Mesothelial cell of epicardium (in vitro differentiated cells): ENCODE measurements at places on chromosomes 5 and 9. TPM values are rescaled to one million over a fixed set of nuclear protein-coding genes. Genes with fewer than 3 reads are reported as not detected.

NR6A1 gene
- total RNA-seq: 5.2 to 6.2 TPM (median 5.9 TPM) in 3 replicates

GPR21 gene
- 2.9 to 3.8 TPM (median 3.7 TPM) in 3 replicates for total RNA-seq

FGFR4 gene
- total RNA-seq: 4.7 to 8.0 TPM (median 5.9 TPM) in 3 replicates

FCHO2 gene
- 28.1 to 30.5 TPM (median 28.7 TPM) in 3 replicates for total RNA-seq

ENTREP1 gene
- total RNA-seq: 2.3 to 2.6 TPM (median 2.3 TPM) in 3 replicates

C1QTNF3 gene
- 8.5 to 9.8 TPM (median 9.5 TPM) in 3 replicates for total RNA-seq

PCA3 gene
- not detected in 3 replicates for total RNA-seq

RALGPS1 gene
- 25.6 to 29.5 TPM (median 26.9 TPM) in 3 replicates for total RNA-seq

HTR4 gene
- 0.27 to 0.41 TPM (median 0.33 TPM) in 3 replicates for total RNA-seq

UCK1 gene
- 21.9 to 26.6 TPM (median 23.2 TPM) in 3 replicates for total RNA-seq

DNA sequence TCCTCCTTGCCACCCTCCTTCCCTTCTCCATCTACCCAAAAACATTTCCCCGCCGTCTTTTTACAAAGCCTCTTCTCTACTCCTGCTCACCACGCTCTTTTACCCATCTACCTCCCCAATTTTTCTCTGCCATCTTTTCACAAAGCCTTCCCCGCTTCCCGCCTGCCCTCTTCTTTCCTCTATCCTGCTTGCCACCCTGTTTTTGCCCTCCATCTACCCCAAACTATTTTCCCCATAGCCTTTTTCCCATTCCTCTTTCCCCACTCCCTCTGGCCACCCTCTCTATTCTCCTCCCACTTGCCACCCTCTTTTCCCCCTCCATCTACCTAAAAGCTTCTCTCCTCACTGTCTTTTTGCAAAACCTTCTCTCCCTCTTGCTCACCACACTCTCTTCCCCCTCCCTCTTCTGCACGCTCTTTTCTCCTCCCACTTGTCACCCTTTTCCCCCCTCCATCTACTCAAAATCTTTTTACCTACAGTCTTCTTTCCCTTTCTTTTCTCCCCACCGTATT lies 19.4 kb upstream of the TRIM52 start:
- peaks cover 7% of the 10 kb centered on the region for H3K4me1 ChIP-seq
- H3K27me3 ChIP-seq: no peaks in the 10 kb centered on the region
- no peak for DNase-seq
- H3K4me3 ChIP-seq: no peak overlapping the region
- no peak overlapping the region for H3K27ac ChIP-seq

GRCh38 chr5:139472386-139473030 lies 1.7 kb downstream of the SMIM33 start:
- H3K36me3 ChIP-seq: no peaks in the 10 kb centered on the region
- H3K4me3 ChIP-seq: no peak overlapping the region
- H3K4me1 ChIP-seq: peaks cover 31% of the 10 kb centered on the region

- peaks cover 13% of the 10 kb centered on the region for H3K36me3 ChIP-seq
- no peak for DNase-seq
- H3K27ac ChIP-seq: peak overlapping the region; percentile 64
- H3K27me3 ChIP-seq: no peaks in the 10 kb centered on the region
- no peak overlapping the region for H3K4me3 ChIP-seq
Measured at GRCh38 chr5:83343299-83343698, 128.2 kb upstream of the VCAN start.

GRCh38 chr5:173202266-173202875 lies 32.6 kb downstream of the NKX2-5 start:
- H3K4me1 ChIP-seq: no peaks in the 10 kb centered on the region
- peaks cover 64% of the 10 kb centered on the region for H3K27me3 ChIP-seq
- H3K36me3 ChIP-seq: peaks cover 4% of the 10 kb centered on the region
- no peak overlapping the region for H3K4me3 ChIP-seq
- H3K27ac ChIP-seq: no peak overlapping the region

DNA sequence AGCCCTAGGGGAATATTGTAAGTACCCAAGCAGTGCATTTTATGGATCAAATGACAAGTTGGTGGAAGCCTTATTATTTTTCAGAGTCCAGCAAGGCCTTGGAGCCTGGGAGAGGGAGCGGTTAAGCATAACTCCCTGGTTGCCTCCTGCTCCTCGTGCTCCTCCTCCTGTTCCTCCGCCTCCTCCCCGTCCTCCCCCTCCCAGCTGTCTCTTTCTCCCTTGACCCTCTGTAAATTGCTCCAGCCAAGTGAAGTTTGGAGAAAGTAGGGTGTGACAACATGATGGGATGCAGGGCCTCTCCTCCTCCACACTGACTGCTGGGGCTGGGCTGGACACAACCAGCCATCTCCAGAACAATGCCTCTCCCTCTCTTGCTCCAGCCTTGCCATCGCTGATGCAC lies 586.9 kb downstream of the CCDC171 start:
- no peak for DNase-seq
- H3K27me3 ChIP-seq: no peaks in the 10 kb centered on the region
- no peaks in the 10 kb centered on the region for H3K36me3 ChIP-seq
- peak overlapping the region; percentile 40 for H3K27ac ChIP-seq
- peaks cover 34% of the 10 kb centered on the region for H3K4me1 ChIP-seq

DNA sequence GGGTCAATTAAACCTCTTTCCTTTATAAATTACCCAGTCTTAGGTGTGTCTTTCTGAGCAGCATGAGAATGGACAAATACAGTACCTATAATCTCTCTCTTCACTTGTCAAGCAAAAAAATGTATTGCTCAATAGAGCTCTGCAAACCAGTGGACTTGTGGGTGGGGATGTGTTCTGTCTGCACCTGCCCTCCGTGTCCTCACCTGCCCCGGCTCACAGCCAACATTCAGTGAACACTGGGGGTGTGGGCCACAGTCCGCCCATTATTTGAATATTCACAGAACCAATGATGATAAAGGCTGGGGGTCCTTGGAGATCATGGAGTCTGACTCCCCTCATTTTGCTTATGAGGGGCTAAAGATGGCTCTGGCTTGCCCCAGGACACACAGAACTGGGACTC lies 36.9 kb upstream of the MED27 start:
- no peaks in the 10 kb centered on the region for H3K4me1 ChIP-seq
- H3K27ac ChIP-seq: no peak overlapping the region
- no peak for DNase-seq
- no peak overlapping the region for H3K4me3 ChIP-seq
- peaks cover 84% of the 10 kb centered on the region for H3K27me3 ChIP-seq
- no peaks in the 10 kb centered on the region for H3K36me3 ChIP-seq

- no peak overlapping the region for H3K4me3 ChIP-seq
- H3K27ac ChIP-seq: no peak overlapping the region
- H3K4me1 ChIP-seq: peaks cover 16% of the 10 kb centered on the region
- H3K27me3 ChIP-seq: peaks cover 2% of the 10 kb centered on the region
- H3K36me3 ChIP-seq: no peaks in the 10 kb centered on the region
- no peak for DNase-seq
Measured at GRCh38 chr5:167759057-167759821, 532.2 kb upstream of the WWC1 start.

- no peak overlapping the region for H3K27ac ChIP-seq
- H3K36me3 ChIP-seq: no peaks in the 10 kb centered on the region
- no peak overlapping the region for H3K4me3 ChIP-seq
- H3K27me3 ChIP-seq: peaks cover 27% of the 10 kb centered on the region
- no peaks in the 10 kb centered on the region for H3K4me1 ChIP-seq
Measured at GRCh38 chr5:161562446-161562845, 15.9 kb upstream of the GABRB2 start.

DNA sequence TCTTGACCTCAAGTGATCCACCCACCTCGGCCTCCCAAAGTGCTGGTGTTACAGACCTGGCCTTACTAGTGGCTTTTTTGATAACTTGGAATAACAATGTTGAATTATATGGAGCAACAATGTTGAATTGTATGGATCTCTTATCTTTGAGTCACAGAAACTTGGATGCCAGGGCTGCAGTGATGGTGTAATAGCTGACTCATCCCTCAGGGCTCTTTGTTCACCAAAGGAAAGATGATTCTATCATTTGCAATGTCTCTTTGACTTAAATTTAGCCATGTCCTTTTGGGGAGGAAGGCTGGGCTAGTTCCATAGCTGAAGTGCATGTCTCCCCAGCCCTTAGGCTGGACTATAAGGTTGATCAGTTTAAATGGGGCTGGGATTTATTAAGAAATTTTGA lies 172.3 kb downstream of the PDZD2 start:
- DNase-seq: no peak
- no peak overlapping the region for H3K27ac ChIP-seq

DNA sequence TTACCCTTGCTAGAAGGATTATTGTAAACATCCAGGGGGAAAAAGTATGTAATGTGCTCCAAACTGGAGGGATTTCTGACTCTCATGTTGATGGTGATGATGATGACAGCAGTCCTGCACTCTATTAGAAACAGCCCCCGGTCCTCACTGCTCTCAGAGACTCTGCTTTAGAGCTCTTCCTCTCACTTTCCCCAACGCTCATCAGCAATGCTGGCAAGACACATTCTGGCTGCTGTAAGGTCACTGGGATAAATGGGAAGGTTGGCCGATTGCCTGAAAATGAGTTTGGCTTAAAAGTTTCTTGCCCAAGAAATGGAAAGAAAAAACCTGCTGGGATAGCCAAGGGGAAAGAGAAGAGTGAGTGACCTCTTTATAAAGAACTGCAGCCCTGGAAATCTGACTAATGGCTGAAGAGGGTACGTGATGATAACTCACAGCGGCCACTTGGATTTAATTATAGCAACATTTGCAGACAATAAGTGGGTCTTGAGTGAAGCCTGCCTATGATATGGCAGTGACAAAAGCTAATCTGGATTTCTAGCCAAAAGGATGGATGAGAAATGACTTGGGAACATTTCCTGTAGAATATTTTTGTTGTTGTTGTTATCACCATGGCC lies 235.8 kb downstream of the TMEM38B start:
- DNase-seq: no peak
- H3K4me1 ChIP-seq: no peaks in the 10 kb centered on the region
- peaks cover 3% of the 10 kb centered on the region for H3K36me3 ChIP-seq
- H3K4me3 ChIP-seq: no peak overlapping the region

DNA sequence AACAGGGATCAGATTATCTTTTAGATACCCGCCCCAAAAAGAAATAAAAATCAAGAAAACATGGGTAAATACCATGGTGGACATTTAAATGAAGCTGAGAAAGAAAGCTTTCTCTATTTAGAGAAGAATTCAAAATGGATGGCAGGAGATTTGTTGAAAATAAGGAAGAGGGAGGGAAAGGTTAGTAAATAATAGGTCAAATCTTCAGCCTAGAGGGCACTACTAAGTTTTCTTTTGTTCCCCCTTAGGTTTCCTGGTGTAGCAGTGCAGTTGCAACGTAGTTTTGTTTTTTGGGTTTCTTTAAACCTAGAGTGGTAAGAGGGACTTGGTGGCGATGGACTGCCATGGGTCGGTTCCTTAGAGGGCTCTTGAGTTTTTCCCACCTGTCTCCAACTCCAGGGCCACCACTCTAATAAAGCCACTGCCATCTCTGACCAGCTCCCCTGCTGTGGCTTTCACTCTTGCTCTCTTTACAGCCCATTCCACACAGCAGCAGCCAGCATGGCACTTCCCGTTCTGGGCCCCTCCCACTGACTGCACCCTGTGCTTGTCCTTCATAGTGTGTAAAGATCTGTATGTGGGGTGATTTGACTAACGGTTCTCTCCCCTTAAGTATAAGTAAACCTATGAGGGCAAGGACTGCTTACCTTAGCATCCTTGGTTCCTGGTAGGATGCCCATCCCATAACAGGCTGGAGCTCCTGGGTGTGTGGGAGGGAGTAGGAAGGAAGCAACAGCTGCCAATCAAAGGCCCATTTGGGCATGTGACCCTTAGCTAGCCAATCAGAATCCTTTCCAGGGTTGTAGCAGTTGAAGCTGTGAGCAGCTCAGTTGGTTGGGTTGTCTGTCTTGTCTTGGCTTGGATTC lies 118.3 kb downstream of the SLC1A3 start:
- peaks cover 4% of the 10 kb centered on the region for H3K4me1 ChIP-seq
- H3K27me3 ChIP-seq: peaks cover 12% of the 10 kb centered on the region
- H3K4me3 ChIP-seq: no peak overlapping the region
- H3K27ac ChIP-seq: no peak overlapping the region
- H3K36me3 ChIP-seq: no peaks in the 10 kb centered on the region
